CD8-positive, alpha-beta memory T cell (primary cell): ENCODE measurements at places on chromosomes 1 and 21.

DNA sequence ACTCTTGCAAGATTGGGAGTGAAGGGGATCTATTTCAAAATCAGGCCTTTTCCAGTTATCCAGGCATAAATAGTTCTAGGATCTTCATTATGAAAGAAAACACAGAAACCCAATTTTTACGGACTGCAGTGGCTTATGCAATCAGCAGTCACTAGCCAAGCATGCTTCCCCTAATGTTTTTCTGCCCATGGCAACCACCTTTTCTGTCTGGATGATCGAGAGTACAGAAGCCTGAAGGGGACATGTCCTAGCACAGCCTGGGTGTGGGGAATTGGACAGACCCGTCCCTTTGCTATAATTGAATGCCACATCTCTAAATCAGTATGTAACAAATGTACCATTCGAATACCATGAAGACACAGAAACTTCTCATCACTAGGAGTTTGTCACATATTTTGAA, 29.8 kb upstream of the NCAM2 start:
- DNase-seq: no peak
- H3K36me3 ChIP-seq: no peaks in the 10 kb centered on the region
- H3K4me3 ChIP-seq: no peak overlapping the region
- no peaks in the 10 kb centered on the region for H3K27me3 ChIP-seq

GRCh38 chr1:224339442-224340033, 9.6 kb upstream of the NVL start:
- H3K27me3 ChIP-seq: no peaks in the 10 kb centered on the region
- no peak for DNase-seq
- H3K36me3 ChIP-seq: no peaks in the 10 kb centered on the region
- no peak overlapping the region for H3K27ac ChIP-seq
- no peaks in the 10 kb centered on the region for H3K4me1 ChIP-seq

DNA sequence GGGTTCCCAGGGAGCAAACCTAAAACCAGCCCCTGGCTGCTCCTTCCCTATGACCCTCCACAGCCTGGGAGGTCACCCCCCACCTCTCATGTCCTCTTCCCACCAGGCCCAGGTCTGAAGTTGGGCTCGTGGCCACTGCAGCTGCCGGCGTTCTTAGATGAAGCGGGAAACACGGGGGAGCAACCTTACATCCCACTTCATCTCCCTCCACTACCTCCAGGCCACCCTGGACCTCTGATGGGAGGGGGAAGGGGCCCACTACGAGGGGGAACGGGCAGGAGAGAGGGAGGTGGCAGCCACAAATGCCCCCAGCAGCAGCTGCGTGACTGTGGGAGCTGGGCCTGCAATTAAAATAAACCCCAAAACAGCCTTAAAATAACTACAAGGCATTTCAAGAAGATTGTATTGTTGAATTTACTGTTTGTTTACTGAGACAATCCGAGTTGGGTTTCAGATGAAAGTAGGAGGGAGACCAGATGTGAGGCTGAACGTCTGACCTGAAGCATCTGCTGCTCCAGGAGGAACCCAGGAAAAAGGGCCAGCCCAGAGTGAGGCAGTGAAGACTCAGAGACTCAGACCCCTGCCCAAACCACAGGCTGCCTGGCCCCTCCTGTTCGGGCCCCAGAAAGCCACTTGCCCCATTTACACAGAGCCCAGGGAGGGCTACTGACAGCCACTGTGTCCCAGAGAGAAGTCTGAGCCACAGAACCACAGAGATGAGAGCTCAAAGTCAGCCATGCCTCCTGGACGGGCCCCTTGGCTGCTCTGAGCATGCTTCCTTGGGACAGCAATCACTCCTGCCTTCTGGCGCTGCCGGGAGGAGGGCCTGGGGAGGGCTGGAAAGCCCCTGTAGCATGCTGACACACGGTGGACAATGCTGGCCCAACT, 59.8 kb downstream of the GLIS1 start:
- peaks cover 8% of the 10 kb centered on the region for H3K4me1 ChIP-seq
- H3K4me3 ChIP-seq: no peak overlapping the region
- H3K27me3 ChIP-seq: no peaks in the 10 kb centered on the region
- H3K36me3 ChIP-seq: no peaks in the 10 kb centered on the region
- DNase-seq: no peak

DNA sequence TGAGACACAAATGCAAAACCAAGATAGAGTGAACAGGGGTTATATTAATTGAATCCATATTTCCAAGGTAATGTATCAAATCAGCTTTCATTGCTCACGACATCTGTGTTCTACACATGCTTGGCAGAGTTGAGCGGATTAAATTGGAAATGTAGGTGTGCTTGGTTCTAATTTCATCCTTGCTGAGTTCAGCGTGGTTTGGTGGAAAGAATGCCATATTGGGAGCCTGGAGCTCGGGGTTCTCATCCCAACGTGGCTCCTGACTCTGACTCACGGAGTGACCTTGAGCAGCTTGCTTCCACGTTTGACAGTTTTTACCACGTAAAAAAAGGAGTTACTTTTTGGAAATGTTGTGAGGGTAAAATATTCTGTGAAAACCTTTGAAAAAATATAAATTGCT, 92.0 kb downstream of the MTR start:
- DNase-seq: no peak
- no peak overlapping the region for H3K4me3 ChIP-seq
- no peak overlapping the region for H3K27ac ChIP-seq
- no peaks in the 10 kb centered on the region for H3K4me1 ChIP-seq

- no peaks in the 10 kb centered on the region for H3K27me3 ChIP-seq
- DNase-seq: no peak
- no peaks in the 10 kb centered on the region for H3K36me3 ChIP-seq
- no peak overlapping the region for H3K4me3 ChIP-seq
- H3K27ac ChIP-seq: no peak overlapping the region
These were observed 372.3 kb downstream of the USP25 start for GRCh38 chr21:16102113-16102512.

DNA sequence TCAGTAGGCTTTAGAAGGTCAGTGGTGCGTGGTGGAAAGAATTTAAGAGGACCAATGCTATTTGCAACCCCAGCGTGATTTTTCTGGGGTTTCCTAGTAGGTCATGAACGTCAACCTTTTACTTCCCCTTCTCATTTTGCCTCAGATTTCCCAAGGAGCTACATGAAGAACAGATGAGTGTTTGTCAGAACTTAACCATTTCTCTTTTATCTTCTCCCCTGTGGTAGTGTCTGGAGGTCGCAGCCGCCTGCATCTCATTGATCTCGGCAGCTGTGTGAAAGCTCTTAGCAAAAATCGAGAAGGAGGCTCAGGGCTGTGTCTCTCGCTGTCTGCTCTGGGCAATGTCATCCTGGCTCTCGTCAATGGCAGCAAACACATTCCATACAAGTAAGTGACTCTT, 491.1 kb downstream of the KIF26B start:
- H3K4me3 ChIP-seq: no peak overlapping the region
- no peak for DNase-seq

GRCh38 chr1:110380672-110381283, 10.0 kb downstream of the SLC16A4 start:
- no peak for DNase-seq
- no peaks in the 10 kb centered on the region for H3K36me3 ChIP-seq
- peaks cover 10% of the 10 kb centered on the region for H3K4me1 ChIP-seq

DNA sequence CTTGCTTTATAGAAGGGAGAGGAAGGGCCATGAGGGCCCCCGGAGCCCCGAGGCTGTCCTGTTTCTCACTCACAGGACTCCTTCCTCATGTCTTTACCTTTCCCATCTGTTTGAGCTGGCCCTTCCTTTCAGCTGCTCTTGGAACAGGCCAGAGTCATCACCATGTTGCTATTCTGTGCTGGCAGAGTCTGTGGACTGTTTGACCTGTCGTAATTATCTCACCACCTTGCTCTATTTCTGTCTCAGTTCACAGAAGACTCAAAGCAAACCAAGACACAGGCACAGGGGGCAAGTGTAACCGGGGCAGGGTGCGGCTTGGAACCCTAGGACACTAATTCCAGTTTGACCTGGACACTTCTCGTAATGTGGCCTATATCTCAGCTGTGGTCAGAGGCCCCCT, 104.3 kb upstream of the CD34 start:
- H3K36me3 ChIP-seq: no peaks in the 10 kb centered on the region
- no peaks in the 10 kb centered on the region for H3K4me1 ChIP-seq
- H3K27me3 ChIP-seq: no peaks in the 10 kb centered on the region
- DNase-seq: no peak

DNA sequence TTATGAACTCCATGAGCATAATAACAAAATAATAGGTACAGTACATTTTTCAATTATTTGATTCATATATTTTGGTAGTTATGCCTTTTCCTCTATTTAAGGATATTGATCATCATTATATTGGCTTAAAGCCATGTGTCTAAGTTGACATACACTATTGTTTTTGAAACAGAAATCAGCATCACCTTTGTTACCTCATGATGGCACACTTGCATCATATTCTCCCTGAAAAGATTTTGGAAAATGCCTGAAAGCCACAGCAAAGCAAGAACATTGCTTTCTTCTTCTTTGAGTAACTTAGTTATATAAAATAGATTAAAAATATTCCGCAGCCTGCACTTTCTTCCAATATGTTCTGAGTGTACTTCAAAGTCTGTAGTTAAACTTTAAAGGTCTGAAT, 33.3 kb downstream of the TMPRSS15 start:
- H3K36me3 ChIP-seq: no peaks in the 10 kb centered on the region
- no peak for DNase-seq
- H3K4me3 ChIP-seq: no peak overlapping the region
- no peak overlapping the region for H3K27ac ChIP-seq
- H3K4me1 ChIP-seq: no peaks in the 10 kb centered on the region
- H3K27me3 ChIP-seq: no peaks in the 10 kb centered on the region

GRCh38 chr1:203002951-203003350, 4.2 kb upstream of the TMEM183A start:
- H3K36me3 ChIP-seq: no peaks in the 10 kb centered on the region
- peaks cover 6% of the 10 kb centered on the region for H3K4me1 ChIP-seq
- H3K4me3 ChIP-seq: no peak overlapping the region
- no peak for DNase-seq
- H3K27ac ChIP-seq: no peak overlapping the region
- no peaks in the 10 kb centered on the region for H3K27me3 ChIP-seq

GRCh38 chr1:1554926-1555915, 14.8 kb upstream of the TMEM240 start:
- no peak for DNase-seq
- H3K4me1 ChIP-seq: no peaks in the 10 kb centered on the region
- no peaks in the 10 kb centered on the region for H3K27me3 ChIP-seq

DNA sequence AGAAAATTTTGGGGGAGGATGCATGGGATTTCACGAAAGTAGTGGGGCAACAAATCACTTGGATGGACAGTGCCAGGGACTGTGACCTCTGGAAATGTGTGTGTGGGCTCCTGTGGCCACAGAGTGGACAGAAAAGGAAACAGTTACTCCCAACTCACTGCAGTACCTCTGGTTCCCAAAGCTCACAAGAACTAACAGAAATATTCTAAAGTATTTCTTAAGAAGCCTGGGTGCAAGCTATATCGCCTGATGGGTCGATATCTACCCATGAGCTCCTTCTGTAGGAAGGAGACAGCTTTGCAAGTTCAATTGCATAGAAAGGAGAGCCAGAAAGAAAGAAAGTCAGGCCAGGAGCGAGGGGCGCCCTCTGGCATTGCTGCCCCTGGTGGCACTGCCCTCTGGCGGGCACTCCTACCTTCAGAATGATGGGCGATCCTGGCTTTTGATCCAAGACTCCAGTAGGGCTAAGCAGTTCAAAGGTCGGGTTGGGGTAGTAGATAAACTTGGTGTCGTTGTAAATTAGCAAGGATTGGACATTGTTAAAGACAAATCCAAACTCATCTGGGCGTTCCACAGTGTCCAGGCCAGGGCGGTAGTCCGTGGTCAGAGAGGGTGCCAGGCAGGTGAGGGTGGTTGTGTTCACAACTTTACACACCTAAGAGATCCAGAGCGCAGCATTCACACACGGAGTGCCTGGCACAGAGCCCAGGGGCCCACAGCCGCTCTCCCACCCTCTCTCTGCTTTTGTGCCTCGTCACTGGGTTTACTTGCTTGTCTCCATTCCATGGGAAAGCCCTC, 134.7 kb upstream of the CD34 start:
- H3K36me3 ChIP-seq: no peaks in the 10 kb centered on the region
- H3K4me3 ChIP-seq: no peak overlapping the region
- no peak for DNase-seq
- no peaks in the 10 kb centered on the region for H3K27me3 ChIP-seq
- H3K4me1 ChIP-seq: no peaks in the 10 kb centered on the region

- no peaks in the 10 kb centered on the region for H3K27me3 ChIP-seq
- no peak overlapping the region for H3K27ac ChIP-seq
- no peak for DNase-seq
- H3K36me3 ChIP-seq: no peaks in the 10 kb centered on the region
These were observed 307.3 kb upstream of the DUSP10 start for GRCh38 chr1:222049176-222049575.

- H3K4me3 ChIP-seq: no peak overlapping the region
- H3K27ac ChIP-seq: no peak overlapping the region
- H3K27me3 ChIP-seq: no peaks in the 10 kb centered on the region
- H3K4me1 ChIP-seq: no peaks in the 10 kb centered on the region
- no peaks in the 10 kb centered on the region for H3K36me3 ChIP-seq
- DNase-seq: no peak
These were observed 23.9 kb downstream of the ACKR1 start for GRCh38 chr1:159228554-159228953.

DNA sequence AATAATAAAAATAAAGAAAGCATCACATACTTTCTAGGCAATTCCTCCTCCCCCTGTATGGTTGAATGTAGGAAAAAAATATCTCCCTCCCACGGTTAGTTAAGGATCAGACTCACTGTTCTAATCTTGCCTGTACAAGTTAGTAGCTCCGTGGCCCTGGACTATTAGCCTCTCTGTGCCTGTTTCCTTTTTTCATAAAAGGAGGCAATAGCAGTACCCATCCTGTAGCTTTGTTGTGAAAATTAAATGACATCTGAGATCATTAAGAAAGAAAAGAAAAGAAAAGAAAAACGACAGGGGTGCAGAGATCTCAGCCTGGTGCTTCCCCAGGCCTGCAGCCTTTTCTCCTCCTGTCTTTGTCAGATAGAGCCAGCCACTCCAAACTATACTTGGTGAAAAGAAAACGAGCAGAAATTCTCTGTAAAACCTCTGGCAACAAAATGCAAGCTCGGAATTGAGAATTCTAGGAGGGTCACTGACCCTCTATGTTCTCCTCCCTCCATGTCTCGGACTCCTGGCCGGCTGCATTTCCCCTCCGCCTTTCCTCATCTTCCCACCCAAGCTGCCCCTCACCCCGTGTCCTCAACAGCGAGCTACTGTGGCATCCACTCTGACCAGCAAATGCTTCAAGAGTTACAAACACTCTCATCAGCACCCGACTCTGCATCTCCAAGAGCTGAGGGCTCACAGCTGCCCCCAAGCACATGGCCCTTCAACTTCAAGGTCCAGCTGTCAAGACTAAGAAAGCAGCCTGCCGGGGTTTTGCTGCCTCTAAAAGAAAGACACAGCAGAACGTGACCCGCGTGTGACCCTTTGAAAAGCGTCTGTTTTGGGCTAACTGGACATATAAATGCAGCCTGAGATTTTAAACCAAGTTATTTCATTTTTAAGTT, 13.6 kb downstream of the RIPK4 start:
- no peaks in the 10 kb centered on the region for H3K4me1 ChIP-seq
- H3K4me3 ChIP-seq: no peak overlapping the region
- no peaks in the 10 kb centered on the region for H3K27me3 ChIP-seq
- no peak for DNase-seq

DNA sequence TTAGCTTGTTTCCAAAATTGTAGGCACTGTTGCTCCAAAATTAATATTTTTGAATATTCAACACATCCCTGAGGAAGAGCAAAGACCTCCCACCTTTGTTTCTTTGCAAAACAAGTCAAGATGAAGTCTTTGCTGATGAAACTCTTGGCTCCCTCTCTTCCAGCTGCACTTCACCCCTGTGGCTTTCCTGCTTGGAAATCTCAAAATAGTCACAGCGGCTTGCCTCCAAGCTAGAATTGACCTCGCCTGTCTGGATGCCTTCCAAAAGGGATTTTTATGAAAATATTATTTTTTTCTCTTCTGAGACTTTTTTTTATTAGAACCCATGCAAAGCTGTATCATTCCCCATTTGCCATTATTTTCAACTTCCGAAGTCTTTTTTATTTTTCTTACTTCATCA, 71.1 kb upstream of the MROH9 start:
- H3K27me3 ChIP-seq: no peaks in the 10 kb centered on the region
- H3K27ac ChIP-seq: no peak overlapping the region
- no peaks in the 10 kb centered on the region for H3K36me3 ChIP-seq
